ENCODE measurements at places on chromosomes 6 and 20. TPM values are rescaled to one million over a fixed set of nuclear protein-coding genes. Genes with fewer than 3 reads are reported as not detected.
A peak's percentile ranks its signal among the peaks of the same experiment; 100 is the strongest.

FKBP1C gene
- 0.34 TPM for total RNA-seq

COL9A3 gene
- total RNA-seq = 10.5 TPM

MUC22 gene
- total RNA-seq = not detected

GABRR1 gene
- not detected for total RNA-seq

NRN1 gene
- 0.74 TPM for total RNA-seq

- no peak overlapping the region for H3K27ac ChIP-seq
- peaks cover 99% of the 10 kb centered on the region for H3K27me3 ChIP-seq
- H3K4me1 ChIP-seq = peaks cover 20% of the 10 kb centered on the region
- peak; percentile 28 for DNase-seq
Observed at GRCh38 chr6:108176281-108177089, 10.7 kb downstream of the NR2E1 start.

DNA sequence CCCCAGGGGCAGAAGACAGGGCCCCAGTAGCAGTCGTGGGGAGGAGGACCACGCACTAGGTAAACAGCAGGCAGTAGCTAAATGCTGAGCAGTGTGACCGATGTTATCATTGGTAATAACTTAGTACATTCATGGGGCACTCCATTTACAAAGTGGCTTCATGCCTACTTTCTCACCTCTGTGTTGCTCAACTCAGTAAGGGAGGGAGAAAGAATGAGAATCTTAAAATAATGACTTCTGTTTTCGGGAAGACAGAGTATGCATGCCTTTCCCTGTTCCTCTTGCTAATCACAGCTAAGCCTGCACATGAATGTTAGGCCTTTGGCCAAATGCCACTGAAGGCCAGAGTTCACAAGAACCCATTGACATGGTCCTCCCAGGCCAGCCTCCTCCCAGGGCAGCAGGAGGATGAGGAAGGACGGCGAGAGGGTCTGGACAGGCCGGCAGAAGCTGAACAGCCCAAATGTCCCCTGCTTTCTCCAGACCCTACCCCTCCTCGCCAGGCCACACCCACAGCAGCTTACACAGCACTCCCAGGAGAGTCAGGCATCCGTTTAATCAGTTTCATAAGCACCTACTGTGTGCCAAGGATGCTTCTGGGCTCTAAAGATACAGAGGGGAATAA lies 183.4 kb downstream of the ANKRD60 start:
- no peaks in the 10 kb centered on the region for H3K27me3 ChIP-seq
- H3K4me1 ChIP-seq = peaks cover 17% of the 10 kb centered on the region
- no peak for DNase-seq
- H3K4me3 ChIP-seq = no peak overlapping the region

GRCh38 chr6:85435851-85436250 lies 14.0 kb upstream of the NT5E start:
- no peak overlapping the region for H3K4me3 ChIP-seq
- H3K27me3 ChIP-seq = no peaks in the 10 kb centered on the region
- no peak overlapping the region for H3K27ac ChIP-seq
- no peaks in the 10 kb centered on the region for H3K36me3 ChIP-seq
- no peaks in the 10 kb centered on the region for H3K4me1 ChIP-seq

- H3K4me3 ChIP-seq = no peak overlapping the region
- DNase-seq = peak; percentile 16
- peaks cover 14% of the 10 kb centered on the region for H3K4me1 ChIP-seq
- H3K36me3 ChIP-seq = no peaks in the 10 kb centered on the region
- peaks cover 100% of the 10 kb centered on the region for H3K27me3 ChIP-seq
- no peak overlapping the region for H3K27ac ChIP-seq
Observed at GRCh38 chr6:147503587-147503986, 4.9 kb upstream of the SAMD5 start.

DNA sequence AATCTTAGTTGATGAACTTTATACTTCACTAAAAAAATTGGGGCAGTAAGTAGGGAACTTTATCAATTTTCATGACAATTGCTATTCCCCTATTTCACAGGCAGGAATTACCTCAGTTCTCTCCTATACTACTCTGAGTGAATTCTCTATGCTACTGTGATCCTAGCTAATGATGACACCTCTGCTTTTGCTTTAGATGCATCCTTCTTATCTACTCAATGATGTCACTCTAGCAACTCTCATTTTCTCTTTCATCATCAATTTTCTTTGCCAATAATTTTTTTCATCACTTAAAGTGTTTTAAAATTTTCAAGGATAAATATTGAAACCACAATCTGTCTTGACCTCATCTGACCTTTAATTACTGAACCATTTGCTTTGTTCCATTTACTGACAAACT lies 8.1 kb downstream of the DEFB114 start:
- no peaks in the 10 kb centered on the region for H3K36me3 ChIP-seq
- no peaks in the 10 kb centered on the region for H3K27me3 ChIP-seq
- H3K4me1 ChIP-seq = no peaks in the 10 kb centered on the region
- no peak overlapping the region for H3K4me3 ChIP-seq

DNA sequence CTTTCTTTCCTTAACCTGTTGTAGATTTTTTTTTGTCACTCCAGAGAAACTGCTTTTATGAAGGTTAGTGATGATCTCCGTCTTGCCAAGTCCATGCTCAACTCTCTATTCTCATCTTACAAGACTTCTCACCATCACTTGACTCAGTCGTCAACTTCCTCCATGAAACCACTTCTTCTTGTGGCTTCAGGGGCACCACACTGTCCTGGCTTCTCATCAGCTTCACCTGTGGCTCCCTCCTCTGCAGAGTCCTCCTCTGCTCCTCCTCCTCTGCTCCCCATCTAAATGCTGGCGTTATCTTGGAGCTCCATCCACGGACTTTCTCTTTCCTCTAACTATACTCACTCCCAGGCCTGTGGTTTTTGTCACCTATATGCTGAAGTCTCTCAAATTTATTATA lies 187.5 kb downstream of the BACH2 start:
- no peak overlapping the region for H3K4me3 ChIP-seq
- no peaks in the 10 kb centered on the region for H3K36me3 ChIP-seq
- DNase-seq = no peak
- H3K27me3 ChIP-seq = no peaks in the 10 kb centered on the region
- H3K4me1 ChIP-seq = peaks cover 14% of the 10 kb centered on the region
- no peak overlapping the region for H3K27ac ChIP-seq

Measured in neural progenitor cell (in vitro differentiated cells).